ENCODE measurements at places on chromosomes 2 and 18.

DNA sequence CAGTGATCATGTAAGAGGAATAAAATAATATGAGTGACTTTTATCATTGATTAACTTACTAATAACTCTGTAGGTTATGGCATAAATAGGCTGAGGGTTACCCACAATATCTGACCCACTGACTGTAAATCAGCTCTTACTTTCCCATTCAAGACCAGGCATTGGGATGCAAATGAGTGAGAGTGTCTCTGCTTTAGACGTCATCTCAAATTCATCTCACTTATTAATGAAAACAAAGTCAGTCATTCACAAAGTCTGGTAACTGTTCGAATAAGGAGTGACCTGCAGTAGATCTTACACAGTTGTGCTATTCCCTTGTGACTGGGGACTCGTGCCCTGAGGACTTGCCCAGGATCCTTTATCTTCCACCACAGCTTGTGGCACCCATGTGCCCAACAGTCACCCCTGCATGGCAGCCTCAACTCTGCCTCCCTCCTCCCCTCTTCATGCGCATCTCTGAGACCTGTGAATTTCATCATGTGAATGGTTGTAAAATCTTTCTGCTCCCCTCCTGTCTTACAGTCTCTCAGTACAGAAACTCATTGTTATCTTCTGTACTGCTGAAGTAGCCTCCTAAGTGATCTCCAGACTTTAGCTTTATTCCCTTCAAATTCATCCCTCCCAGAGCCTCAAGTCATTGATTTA, 131.4 kb downstream of the ARHGAP28 start:
- DNase-seq: no peak

- DNase-seq: no peak
Observed at GRCh38 chr2:42786561-42787345, 5.6 kb downstream of the HAAO start.

GRCh38 chr2:15042801-15043217, 410.3 kb downstream of the LRATD1 start:
- DNase-seq: no peak

DNA sequence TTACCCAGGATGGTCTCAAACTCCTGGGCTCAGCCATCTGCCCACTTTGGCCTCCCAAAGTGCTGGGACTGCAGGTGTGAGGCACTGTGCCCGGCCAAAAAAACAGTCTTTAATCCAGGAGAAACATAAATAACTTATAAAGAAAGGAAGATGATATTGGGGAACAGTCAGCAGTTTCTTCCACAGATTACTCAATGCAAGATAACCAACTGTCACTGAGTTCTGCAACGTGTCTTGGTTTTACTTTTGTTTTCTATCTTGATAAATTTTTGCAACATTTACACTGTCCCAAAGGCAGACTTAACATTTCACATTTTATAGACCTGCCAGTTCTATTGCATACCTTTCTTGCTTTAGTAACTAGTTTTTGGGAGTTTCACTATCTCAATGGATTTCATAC, 71.1 kb downstream of the ANKRD44 start:
- no peak for DNase-seq

- no peak for DNase-seq
Observed at GRCh38 chr2:25071966-25072365, 30.1 kb downstream of the EFR3B start.

DNA sequence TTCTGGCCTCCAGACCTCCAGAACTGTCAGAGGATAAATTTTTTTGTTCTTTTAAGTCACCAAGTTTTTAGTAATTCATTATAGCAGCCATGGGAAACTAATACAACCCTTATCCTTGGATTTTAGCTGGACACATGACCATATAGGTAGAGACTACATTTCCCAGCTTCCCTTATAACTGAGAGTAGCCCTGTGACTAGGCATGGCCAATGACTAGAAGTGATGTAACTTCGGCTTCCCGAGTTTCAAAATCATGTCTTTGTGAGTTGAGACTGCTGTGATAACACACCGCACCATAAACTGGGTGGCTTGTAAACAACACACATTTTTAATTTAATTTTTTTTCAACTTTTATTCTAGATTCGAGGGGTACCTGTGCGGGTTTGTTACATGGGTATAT, 134.0 kb upstream of the SERTAD2 start:
- no peak for DNase-seq

DNA sequence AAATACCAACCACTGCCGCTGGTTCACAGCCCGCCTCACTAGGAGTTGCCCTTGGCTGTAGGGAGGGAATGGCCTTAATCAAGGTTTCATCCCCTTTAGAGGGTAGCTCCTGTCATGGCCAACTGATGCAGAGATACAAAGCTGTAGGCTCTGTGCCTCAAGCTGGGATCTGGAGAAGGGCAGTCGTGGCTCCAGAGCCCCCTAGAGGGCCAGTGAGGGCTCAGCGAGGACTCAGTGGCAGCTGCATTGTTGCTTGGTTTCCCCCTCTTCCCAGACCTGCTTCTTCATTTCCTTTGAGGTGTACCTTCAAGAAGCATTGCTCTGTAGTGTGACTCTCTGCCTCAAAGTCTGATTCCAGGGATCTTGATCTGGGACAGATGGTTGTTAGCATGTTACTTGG, 302.1 kb downstream of the LPIN1 start:
- peak; percentile 86 for DNase-seq

GRCh38 chr2:86358957-86359356, 21.5 kb upstream of the REEP1 start:
- DNase-seq: peak; percentile 53

DNA sequence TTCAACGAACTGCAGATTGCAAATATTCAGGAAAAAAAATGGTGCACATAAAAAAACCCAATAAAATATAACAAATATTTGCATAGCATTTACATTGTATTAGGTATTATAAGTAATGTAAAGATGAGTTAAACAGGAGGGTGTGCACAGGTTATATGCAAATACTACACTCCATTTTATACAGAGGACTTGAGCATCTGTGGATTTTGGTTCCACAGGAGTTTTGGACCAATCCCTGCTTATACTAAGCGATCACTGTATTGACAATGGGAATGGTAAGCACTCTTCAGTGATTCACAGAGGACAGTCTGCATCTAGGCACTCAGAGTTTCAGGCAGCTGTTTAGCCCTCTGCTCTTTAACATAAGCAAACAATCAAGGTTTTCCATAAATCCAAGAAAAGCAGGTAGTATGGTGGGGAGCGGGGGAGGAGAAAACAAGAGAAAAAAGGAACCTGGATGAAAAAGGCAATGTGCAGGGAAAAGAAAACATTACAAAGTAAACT, 206.0 kb upstream of the PARD3B start:
- no peak for DNase-seq

DNA sequence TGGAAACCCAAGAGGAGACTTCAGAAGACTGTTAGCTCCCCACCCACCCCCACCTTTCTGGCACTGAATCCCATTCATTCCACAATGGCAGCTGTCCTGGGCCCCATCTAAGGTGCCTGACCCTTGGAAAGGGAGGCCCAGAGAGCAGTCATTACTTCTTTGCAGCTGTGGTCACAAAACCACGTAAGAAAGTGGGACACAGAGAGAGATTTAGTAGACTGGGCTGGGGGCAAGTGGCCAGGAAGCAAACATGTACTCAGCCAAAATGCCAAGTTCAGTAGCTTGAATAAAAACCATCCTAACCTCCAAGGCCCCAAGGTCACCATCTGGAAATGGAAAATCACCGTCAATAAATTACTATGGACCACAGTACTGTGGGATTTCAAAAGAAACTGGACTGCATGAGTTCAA, 381.4 kb downstream of the TNS1 start:
- DNase-seq: no peak

- DNase-seq: no peak
Observed at GRCh38 chr2:179746981-179747380, 114.4 kb downstream of the ZNF385B start.

DNA sequence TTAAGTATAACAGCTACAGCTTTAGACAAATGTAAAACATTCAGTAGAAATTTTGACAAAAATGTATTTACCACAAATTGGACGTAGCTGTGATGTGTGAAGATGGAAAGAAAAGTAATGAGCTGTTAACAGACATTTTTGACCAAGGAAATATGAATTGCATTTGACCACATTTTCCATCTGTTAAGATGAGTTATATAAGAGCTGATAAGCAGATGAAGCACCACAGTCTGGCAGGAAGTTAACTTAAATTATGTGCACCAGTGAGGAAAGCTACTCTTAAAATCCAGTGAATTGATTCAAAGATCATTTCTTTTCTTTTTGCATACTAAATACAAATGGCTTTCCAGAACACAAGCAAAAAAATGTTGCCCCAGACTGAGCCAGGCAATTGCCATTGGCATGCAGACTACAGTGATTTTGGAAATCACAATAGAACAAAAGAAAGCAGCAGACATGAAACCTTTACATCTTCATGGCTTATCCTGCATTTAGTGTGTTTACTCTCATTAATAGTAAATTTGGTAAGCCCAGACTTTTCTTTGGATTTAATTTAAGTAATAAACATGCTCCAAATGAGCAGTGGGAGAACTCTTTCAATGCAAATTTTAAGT, 493.7 kb downstream of the TMX3 start:
- no peak for DNase-seq

- DNase-seq: peak; percentile 60
Observed at GRCh38 chr2:30683236-30683956, 123.8 kb downstream of the CAPN13 start.

All from OCI-LY7 (cell line).